ENCODE measurements at places on chromosomes 7 and 10. TPM values are rescaled to one million over a fixed set of nuclear protein-coding genes. Genes with fewer than 3 reads are reported as not detected.

DNA sequence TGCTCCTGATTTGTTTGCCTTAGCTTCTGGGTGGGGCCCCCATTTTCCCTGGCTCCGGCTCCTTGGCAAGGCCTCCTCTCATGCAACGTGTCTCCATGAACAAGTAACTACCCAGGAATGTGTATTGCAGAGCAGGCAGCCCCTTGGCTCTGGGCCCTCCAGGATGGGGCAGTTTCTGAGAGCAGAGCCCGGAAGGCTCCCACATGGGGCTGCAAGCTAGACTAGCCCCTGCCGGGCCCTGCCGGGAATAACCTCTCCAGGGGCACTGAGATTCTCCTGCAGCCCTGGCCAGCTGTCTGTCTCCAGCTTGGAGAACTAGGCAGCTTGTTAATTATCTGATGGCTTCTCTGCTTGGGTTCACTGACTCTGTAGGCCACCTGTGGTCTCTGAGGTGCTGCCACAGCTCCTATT lies 184.0 kb upstream of the INHBA start:
- DNase-seq, result peak; percentile 97

GRCh38 chr7:44743750-44744149 lies 4.9 kb upstream of the ZMIZ2 start:
- no peak for DNase-seq

DNA sequence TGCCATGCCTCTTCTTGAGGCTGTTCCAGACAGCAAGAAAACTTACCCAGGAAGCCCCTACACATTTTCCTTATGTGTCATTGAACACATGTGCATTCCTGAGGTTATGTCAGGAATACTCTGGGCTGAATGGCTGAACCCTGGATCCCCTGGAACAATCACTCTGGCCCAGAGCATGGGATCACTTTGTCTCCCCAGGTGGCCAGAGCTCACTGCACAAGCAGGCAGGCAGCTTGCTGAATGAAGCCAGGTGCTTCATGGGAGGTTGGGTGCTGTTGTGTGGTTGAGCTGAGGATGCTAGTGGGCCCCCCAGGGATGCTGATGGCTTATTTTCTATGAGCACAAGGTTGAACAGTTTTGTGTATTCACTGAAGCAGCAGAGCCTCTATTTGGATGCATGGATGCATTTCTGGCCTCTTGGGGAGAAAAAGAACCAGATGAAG lies 54.7 kb upstream of the NPTX2 start:
- peak; percentile 8 for DNase-seq

- no peak for DNase-seq
These were observed 11.0 kb downstream of the FLNC start for GRCh38 chr7:128841171-128841690.

GRCh38 chr10:133130602-133131001 lies 29.4 kb upstream of the KNDC1 start:
- DNase-seq, result no peak

DNA sequence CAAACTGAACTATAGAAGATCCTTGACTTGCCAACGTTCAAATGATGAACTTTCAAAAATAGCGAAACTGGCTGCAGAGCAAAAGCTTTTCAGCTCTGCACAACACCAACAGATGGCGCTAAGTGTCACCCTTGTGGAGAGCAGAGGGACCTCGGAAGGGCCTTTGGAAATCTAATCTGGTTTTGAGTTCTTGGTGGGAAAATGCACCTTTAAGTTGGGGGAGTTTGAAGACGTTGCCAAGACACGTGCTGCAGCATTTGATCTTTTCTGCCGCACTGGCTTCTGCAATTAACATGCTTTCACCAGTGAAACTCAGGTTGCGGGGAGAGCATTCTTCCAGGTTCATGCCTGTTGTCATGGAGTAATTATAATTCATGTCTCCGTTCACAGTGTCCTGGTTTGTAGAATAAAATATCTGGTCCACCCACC lies 26.3 kb upstream of the WDR11 start:
- peak; percentile 3 for DNase-seq

GRCh38 chr10:61031341-61031740 lies 87.4 kb upstream of the RHOBTB1 start:
- DNase-seq, result no peak

DNA sequence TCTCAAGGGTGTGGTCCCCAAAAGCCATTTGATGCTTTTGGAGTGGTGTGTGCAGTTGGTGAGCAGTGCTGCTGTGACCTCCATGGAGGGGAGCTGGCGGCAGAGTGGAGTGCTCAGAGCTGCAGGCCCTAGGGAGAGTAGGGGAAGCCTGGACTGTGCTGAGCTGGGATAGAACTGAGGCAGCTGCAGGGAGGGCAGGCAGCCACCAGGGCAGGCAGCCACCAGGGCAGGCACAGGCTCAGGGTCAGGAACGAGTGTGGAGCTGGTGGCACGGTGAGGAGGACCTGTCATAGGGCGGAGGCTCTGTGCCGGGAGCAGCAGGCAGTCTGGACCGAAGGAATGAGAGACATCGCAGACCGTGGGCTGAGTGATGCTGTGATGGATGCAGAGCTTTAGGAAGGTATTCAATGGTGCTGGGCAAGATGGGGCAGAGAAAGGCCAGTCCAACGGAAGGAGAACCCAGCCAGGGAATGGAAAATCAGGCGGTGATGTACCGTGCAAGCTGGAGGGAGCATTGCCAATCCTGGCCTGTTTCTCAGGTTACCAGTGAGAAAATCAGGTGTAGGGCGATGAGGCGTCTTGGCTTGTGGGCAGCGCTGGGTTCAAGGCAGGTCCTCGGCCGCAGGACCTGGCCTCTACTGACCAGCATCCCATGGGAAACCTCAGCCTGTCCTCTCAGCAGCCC lies 152.6 kb downstream of the CAMK1D start:
- no peak for DNase-seq

GRCh38 chr7:8260871-8261694 lies 884 bp downstream of the ICA1 start:
- DNase-seq, result no peak

DNA sequence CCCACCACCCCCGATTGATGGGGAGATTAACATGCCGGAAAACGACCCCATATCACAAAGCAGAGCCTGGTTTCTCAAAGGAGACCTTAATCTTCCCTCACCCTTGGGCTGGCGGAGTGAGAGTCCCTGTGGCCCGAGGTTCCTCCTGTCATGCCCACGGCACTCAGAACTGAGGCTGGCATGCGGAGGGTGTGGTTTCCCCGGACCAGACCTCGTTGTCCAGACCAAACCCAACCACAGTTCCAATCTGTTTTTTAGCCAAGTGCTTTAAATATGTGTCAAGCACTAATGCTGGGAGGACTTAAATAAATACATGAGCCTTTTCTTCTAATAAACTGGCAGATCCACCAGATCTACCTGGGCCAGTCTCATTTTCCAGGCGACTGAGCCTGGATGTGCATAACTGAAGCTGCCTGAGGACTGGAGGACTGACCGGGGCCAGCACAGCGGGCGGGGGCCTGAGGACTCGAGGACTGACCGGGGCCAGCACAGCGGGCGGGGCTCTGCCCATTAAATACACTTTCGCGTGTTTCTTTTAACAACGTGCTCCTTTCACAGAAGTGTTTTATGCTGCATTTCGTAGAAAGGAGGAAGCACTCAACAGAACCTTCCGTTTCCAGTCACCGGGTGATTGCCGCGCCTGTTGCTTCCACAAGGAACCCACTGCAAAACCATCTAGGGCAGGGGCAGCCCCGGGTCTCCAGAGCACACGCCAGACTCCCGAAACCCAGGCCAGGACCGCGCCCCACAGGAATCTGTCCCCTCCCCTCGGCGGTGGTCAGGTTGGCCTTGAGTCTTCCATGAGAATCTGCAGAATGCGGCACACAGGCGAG lies 334.6 kb downstream of the PTPRN2 start:
- DNase-seq, result no peak

GRCh38 chr10:95784279-95784913 lies 28.4 kb downstream of the ENTPD1 start:
- no peak for DNase-seq

DNA sequence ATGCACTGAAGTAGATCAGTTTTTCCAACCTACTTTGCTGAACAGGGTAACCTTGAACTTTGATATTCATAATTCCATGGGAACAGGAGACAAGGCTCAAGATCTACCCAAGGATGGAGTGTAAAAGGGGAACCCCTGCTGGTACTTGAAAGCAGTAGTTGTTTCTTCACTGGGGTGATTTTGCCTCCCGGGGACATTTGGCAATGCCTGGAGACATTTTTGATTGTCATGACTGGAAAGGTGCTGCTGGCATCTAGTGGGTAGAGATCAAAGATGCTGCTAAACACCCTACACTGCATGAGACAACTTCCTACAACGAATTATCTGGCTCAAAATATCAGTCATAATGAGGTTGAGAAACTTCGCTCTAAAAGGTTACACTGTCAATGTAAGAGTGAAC lies 214.8 kb upstream of the CTBP2 start:
- no peak for DNase-seq

- no peak for DNase-seq
These were observed 75.0 kb upstream of the JCAD start for GRCh38 chr10:30134171-30134945.

DNA sequence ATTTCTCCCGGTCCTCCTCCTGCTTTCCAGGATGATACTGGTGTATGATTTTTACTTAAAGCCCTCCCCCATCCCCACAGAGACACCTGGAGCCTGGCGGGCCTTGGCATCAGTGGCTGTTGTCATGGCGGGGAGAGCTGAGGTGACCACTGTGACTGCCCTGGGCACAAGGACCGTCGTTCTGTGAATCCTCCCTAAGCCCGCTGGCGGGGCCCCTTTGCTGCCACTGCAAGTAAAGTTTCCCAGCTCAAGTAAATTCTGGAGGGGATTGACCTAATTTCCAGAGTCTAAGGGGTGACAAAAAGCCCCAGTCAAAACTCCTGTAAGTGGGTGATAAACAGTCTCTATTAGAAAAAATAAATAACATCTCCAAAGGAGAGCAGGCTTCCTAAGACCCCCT lies 393.2 kb upstream of the PODXL start:
- no peak for DNase-seq

- no peak for DNase-seq
These were observed 58.5 kb downstream of the GATA3 start for GRCh38 chr10:8112942-8113442.

- peak; percentile 75 for DNase-seq
These were observed 47.0 kb downstream of the KIAA1217 start for GRCh38 chr10:24255881-24256311.

GRCh38 chr10:130169136-130169859 lies 33.1 kb downstream of the GLRX3 start:
- peak; percentile 71 for DNase-seq

FGFBP3 gene
- 3.3 TPM for total RNA-seq

ADGRA1 gene
- not detected for total RNA-seq

SERPINE1 gene
- 1,303 TPM for total RNA-seq

SPDYE9 gene
- total RNA-seq, result not detected

PGAM2 gene
- 0.70 TPM for total RNA-seq

TRIM50 gene
- not detected for total RNA-seq
